GM23248 (cell line): ENCODE measurements at places on chromosomes 4 and X. TPM values are rescaled to one million over a fixed set of nuclear protein-coding genes. Genes with fewer than 3 reads are reported as not detected.

Gene CHRNA9
- total RNA-seq = 0.51 and 0.97 TPM in 2 replicates

Gene TEX11
- total RNA-seq = not detected in 2 replicates

GRCh38 chr4:15674046-15674445 is 7.6 kb upstream of the FAM200B start:
- DNase-seq = no peak
- no peak overlapping the region for H3K27ac ChIP-seq
- H3K27me3 ChIP-seq = no peaks in the 10 kb centered on the region

DNA sequence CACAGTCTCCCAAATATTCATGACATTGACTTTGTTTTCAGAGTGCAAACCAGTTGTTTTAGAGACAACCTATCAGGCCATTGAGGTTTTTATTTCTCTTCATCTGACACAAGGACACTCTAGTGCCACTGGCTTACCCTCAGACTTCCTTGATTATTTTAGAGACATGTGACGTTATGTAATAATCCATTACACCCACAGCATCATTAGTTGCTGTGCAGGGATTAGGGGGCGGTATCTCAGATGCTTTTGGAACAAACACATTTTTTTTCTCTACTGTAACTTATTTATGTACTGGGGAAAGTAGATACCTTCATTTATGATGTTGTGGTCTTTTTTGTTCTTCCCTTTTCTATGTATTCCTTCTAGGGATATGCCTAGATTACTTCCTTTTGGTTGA is 2293.1 kb downstream of the PCDH7 start:
- no peak overlapping the region for H3K27ac ChIP-seq
- no peaks in the 10 kb centered on the region for H3K4me1 ChIP-seq
- DNase-seq = peak; percentile 2
- H3K4me3 ChIP-seq = no peak overlapping the region
- no peaks in the 10 kb centered on the region for H3K36me3 ChIP-seq

- H3K4me1 ChIP-seq = no peaks in the 10 kb centered on the region
- no peak for DNase-seq
- H3K27ac ChIP-seq = no peak overlapping the region
- H3K27me3 ChIP-seq = no peaks in the 10 kb centered on the region
- no peaks in the 10 kb centered on the region for H3K36me3 ChIP-seq
- H3K4me3 ChIP-seq = no peak overlapping the region
These were observed 35.8 kb downstream of the SPANXD start for GRCh38 chrX:141662781-141663180.

DNA sequence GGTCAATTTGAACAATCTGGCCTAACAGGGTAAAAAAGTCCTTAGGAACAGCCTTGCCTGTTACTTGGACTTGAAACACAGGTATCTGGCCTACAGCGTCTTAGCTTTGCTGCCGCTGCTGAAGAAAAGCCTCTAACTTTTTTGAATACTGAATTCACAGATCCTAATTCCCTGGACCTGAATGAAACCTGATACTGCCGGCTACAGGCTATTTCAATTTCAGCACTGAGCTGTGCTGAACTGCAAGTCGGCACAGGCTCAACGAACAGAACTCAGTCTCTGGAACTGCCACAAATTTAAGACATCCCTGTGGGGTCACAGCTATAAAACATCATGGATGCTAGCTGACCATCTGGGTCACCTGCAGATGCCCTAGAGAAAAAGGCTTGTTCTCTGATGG is 7.2 kb downstream of the NR0B1 start:
- no peaks in the 10 kb centered on the region for H3K27me3 ChIP-seq
- no peak overlapping the region for H3K4me3 ChIP-seq
- H3K36me3 ChIP-seq = no peaks in the 10 kb centered on the region
- H3K4me1 ChIP-seq = no peaks in the 10 kb centered on the region
- peak; percentile 42 for DNase-seq

DNA sequence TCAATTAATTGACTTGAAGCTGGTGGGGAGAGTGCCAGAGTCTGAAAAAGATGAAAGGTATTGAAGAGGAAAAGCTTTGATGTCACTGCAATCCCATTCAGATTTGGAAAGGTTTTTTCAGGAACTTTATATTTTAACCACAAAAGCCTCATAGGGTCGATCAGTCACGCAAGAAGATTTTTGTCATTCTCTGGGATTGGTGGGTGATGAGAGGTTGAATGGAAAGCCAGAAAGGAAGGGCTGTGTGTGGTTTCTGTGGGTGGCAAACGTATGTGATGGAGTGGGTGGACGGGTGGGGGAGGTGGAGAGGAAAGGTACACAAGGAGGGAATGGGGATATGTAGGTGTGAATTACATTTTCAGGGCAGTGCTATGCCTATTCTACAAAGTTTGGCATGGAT is 173.8 kb upstream of the SCML1 start:
- no peaks in the 10 kb centered on the region for H3K27me3 ChIP-seq
- no peak for DNase-seq
- H3K4me3 ChIP-seq = no peak overlapping the region
- H3K27ac ChIP-seq = no peak overlapping the region
- no peaks in the 10 kb centered on the region for H3K36me3 ChIP-seq
- H3K4me1 ChIP-seq = peaks cover 43% of the 10 kb centered on the region

DNA sequence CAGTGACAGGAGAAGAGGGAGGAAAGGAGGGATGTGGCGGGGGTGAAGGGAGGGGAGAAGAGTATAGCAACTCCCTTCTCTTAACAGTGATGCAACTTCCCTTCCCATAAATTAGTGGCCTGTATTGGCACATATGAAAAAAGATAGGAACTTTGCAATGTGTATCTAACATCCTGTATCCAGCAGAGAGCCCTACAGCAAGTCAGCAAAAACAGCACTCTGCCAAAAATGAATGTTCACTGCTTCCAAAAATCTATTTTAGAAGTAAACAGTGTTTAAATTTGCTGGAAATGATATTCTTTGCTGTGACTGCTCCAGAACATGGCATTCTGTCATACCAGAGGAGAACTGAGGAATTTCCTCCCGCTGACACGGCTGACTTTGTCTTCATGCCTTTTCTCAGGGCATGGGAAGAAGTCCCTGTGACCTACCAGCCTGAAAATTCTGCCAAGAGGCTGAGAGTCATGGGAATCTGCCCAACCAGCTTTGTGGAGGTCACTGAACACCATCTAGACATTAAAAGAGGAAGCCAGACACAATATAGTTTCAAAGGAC is 343.4 kb upstream of the RASGEF1B start:
- no peak for DNase-seq
- no peak overlapping the region for H3K4me3 ChIP-seq
- no peaks in the 10 kb centered on the region for H3K27me3 ChIP-seq
- H3K4me1 ChIP-seq = no peaks in the 10 kb centered on the region
- no peak overlapping the region for H3K27ac ChIP-seq
